NCI-H460 (cell line): ENCODE measurements at places on chromosomes 6 and 20. TPM values are rescaled to one million over a fixed set of nuclear protein-coding genes. Genes with fewer than 3 reads are reported as not detected.

Gene THBD
- total RNA-seq: 13.6 and 15.8 TPM in 2 replicates

Gene COL19A1
- total RNA-seq: 0.12 TPM in 1 of 2 replicates, not detected in the other

Gene CRISP2
- 0.12 TPM in 1 of 2 replicates, not detected in the other for total RNA-seq

Gene WFDC5
- not detected in 2 replicates for total RNA-seq
